ENCODE measurements at places on chromosomes 2 and 18.

- no peak overlapping the region for H3K4me3 ChIP-seq
- H3K4me1 ChIP-seq: no peaks in the 10 kb centered on the region
- no peaks in the 10 kb centered on the region for H3K27me3 ChIP-seq
- H3K27ac ChIP-seq: no peak overlapping the region
- H3K36me3 ChIP-seq: no peaks in the 10 kb centered on the region
These were observed 71.3 kb downstream of the CTIF start for GRCh38 chr18:48609820-48610815.

- no peaks in the 10 kb centered on the region for H3K36me3 ChIP-seq
- no peaks in the 10 kb centered on the region for H3K27me3 ChIP-seq
These were observed 48.7 kb upstream of the OTOF start for GRCh38 chr2:26526589-26526988.

- H3K4me3 ChIP-seq: peak overlapping the region; percentile 91
- peaks cover 16% of the 10 kb centered on the region for H3K27me3 ChIP-seq
- H3K27ac ChIP-seq: peak overlapping the region; percentile 74
These were observed 899 bp downstream of the SLC1A4 start for GRCh38 chr2:64989982-64990614.

- H3K27ac ChIP-seq: peak overlapping the region; percentile 60
- H3K36me3 ChIP-seq: peaks cover 37% of the 10 kb centered on the region
- H3K4me3 ChIP-seq: peak overlapping the region; percentile 19
- no peaks in the 10 kb centered on the region for H3K27me3 ChIP-seq
These were observed 116.5 kb downstream of the NCK2 start for GRCh38 chr2:105861200-105861599.

DNA sequence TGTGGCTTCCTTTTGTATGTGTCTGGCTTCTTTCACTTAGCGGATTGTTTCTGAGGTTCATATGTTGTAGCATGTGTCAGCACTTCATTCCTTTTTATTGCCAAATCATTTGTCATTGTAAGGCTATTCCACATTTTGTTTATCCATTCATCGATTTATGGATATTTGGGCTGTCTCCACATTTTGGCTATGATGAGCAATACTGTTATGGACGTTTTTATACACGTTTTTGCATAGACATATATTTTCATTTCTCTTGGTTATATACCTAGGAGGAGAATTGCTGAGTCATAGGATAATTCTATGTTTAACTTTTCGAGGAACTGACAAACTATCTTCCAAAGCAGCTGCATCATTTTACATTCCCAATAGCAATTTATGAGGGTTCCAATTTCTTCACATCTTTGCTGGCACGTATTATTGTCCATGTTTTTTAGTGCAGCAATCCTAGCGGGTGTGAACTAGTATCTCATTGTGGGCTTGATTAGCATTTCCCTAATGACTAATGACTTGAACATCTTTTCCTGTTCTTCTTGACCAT lies 48.1 kb upstream of the TBC1D8 start:
- no peak for DNase-seq
- peaks cover 3% of the 10 kb centered on the region for H3K27me3 ChIP-seq
- no peak overlapping the region for H3K4me3 ChIP-seq
- no peak overlapping the region for H3K27ac ChIP-seq
- H3K36me3 ChIP-seq: no peaks in the 10 kb centered on the region
- no peaks in the 10 kb centered on the region for H3K4me1 ChIP-seq

DNA sequence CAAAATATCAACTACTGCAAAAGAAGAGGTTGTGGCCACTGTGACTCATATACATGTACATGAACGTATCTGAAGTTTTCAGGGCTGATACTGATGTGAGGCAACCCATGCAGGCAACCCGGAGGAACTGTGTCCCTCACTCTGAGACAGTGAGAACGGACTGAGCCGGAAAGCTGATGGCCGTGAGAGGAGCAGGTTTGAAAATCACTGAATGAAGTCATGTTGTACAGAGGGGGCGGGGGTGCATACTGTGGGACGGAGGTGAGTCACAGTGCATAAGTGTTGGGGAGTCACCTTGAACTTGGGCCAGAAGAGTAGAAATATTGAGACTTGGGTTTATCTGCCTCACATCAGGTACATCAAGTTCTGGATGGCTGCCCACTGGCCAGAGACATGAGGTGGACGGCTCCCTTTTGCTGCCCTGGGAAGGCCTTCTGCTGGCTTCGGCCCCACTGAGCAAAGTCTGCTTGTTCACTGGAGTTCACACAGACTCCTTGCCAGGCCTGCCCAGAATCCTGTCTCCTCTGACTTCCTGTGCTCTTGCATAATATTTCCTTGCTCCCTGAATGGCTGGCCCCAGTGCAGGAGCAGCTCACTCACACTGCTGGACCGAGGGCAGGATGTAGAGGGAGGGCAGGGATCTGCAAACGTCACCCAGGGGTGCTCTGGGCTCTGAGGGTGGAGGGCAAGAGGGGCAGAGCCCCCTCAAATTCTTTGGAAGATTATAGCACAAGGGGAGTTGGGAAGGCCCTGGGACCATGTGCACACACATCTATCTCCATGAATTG lies 18.1 kb downstream of the EPAS1 start:
- no peak for DNase-seq
- no peak overlapping the region for H3K27ac ChIP-seq
- H3K4me3 ChIP-seq: no peak overlapping the region
- H3K27me3 ChIP-seq: peaks cover 34% of the 10 kb centered on the region

GRCh38 chr2:140814141-140814540 lies 1316.7 kb downstream of the LRP1B start:
- H3K27me3 ChIP-seq: no peaks in the 10 kb centered on the region
- DNase-seq: no peak
- H3K4me3 ChIP-seq: no peak overlapping the region
- H3K27ac ChIP-seq: no peak overlapping the region

DNA sequence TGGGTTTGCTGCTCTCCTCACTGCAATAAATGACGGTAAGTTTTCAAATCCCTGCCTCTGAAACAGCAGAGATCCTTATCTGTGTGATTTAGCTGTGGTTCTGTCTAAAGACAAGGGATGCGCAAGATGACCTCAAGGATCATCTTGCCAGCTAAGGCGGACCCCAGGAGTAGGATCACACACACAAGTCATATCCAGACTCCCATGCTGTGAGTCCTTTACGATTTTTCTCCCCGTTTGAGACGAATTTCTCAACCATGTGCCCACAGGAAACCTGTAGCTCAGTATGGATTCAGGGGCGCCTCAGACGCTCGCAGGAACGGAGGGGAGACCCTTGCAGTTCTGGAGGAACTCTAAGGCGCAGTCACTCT lies 11.1 kb upstream of the DCTN1 start:
- H3K4me3 ChIP-seq: peak overlapping the region; percentile 93
- H3K27ac ChIP-seq: peak overlapping the region; percentile 83
- H3K36me3 ChIP-seq: no peaks in the 10 kb centered on the region

DNA sequence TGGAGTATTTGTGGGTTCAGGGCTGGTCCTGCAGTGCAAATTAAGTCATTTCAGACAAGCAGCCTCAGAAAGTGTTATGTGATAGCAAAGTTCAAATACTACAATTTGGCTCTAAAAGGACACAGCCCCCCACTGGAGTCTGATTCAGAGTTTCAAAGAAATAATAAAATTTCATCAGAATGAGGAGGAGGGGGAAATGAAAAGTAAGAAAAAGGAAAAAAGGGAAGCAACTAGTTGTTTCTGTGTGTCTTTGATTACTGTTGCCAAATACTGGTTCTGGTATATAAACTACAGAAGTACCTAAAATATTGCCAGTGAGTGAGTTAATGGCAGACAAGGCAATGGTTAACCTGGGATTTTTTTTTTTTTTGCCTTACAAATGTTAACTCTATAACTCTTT lies 773.9 kb downstream of the BCL11A start:
- H3K36me3 ChIP-seq: no peaks in the 10 kb centered on the region
- H3K4me1 ChIP-seq: no peaks in the 10 kb centered on the region
- H3K27ac ChIP-seq: no peak overlapping the region
- H3K4me3 ChIP-seq: no peak overlapping the region
- H3K27me3 ChIP-seq: no peaks in the 10 kb centered on the region

DNA sequence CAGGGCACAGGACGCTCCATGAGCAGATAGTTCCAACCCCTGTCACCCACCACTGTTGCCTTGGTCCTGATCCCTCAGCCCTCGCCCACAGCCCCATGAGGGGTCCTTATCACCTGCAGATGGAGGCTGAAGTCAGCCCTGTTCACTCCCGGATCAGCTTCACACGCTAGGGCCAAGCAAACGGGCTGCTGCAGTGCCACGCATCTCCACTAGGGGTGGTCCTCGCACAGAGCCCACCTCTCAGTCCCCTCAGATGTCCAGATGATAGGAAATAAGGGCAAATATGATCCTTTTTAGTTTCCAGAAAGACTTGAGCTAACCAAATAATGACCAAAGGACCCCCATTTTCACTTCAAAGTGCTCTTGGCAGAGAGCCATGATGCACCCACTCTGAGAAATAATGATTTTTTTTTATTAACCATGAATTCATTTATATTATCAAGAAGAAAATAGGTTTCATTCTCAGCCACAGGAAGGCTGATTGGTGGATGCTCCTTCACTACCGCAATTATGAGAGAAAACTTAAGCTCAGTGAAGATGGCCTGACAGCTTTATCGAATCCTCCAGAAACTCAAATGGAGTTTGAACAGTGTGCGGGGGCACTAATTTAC lies 71.9 kb upstream of the KLHL29 start:
- DNase-seq: peak; percentile 62
- no peak overlapping the region for H3K4me3 ChIP-seq
- no peaks in the 10 kb centered on the region for H3K4me1 ChIP-seq
- H3K27ac ChIP-seq: no peak overlapping the region
- H3K36me3 ChIP-seq: no peaks in the 10 kb centered on the region

DNA sequence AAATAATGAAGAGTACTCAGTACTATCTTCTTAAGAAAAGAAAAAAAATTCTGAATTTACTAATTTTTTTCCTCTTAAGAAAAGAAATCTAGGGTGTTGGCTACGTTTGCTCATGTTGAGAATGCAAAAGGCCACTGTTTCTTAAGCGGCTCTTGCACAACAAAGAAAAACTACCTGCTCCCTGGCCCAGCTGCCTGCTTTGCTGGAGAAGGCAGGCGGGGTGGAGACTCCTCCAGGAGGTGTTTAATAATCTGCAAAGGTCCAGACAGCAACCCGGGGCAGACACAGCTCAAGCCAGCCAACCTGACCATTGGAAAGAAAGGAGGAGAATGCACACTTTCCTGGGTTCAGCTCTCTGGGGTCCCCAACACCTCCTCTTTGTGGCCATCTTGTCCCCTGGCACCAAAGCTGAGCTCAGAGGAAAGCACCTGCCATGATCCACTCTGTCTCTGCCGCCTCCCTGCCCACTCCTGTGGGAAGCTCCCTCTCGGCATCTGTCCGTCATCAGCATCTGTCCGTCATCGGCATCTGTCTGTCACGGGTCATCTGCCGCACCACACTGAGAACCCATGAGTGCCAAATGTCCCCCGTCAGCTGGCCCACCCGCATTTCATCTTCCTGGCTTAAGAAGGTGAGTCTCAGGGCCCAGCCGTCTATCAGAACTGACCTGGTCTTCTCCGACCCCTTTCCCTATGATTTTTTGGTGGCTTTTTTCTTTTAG lies 11.9 kb downstream of the ZNF516 start:
- peaks cover 24% of the 10 kb centered on the region for H3K27me3 ChIP-seq
- no peaks in the 10 kb centered on the region for H3K36me3 ChIP-seq
- no peak overlapping the region for H3K27ac ChIP-seq
- H3K4me3 ChIP-seq: no peak overlapping the region
- H3K4me1 ChIP-seq: no peaks in the 10 kb centered on the region
- DNase-seq: no peak

- DNase-seq: no peak
- no peak overlapping the region for H3K27ac ChIP-seq
- no peak overlapping the region for H3K4me3 ChIP-seq
- H3K27me3 ChIP-seq: no peaks in the 10 kb centered on the region
- H3K36me3 ChIP-seq: no peaks in the 10 kb centered on the region
- no peaks in the 10 kb centered on the region for H3K4me1 ChIP-seq
These were observed 366.3 kb downstream of the NYAP2 start for GRCh38 chr2:225765820-225766219.

GRCh38 chr18:44637210-44638033 lies 43.3 kb upstream of the SETBP1 start:
- no peak overlapping the region for H3K27ac ChIP-seq
- H3K36me3 ChIP-seq: no peaks in the 10 kb centered on the region
- peaks cover 10% of the 10 kb centered on the region for H3K27me3 ChIP-seq
- peak; percentile 58 for DNase-seq

DNA sequence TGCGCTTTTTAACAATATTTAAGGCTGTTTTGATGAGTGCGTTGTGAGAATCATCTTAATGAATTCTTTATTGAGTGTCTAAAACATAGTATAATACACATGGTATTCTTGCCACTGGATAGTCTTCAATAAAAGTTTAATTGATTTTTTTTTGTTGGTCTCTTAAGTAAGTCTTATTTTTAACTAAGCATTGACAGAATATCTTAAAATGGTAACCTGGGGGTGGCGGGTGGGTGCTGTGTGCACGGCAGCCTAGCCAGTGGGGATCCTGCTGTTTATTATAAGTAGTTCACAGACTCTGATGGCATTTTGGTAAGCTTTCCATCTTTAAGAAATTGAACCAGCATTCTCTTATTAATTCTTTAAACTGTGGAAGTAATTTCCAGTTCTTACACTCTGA lies 6.0 kb downstream of the SOX11 start:
- H3K27ac ChIP-seq: no peak overlapping the region
- no peak for DNase-seq
- peaks cover 4% of the 10 kb centered on the region for H3K36me3 ChIP-seq
- H3K4me1 ChIP-seq: peaks cover 2% of the 10 kb centered on the region

- H3K27ac ChIP-seq: no peak overlapping the region
- H3K36me3 ChIP-seq: no peaks in the 10 kb centered on the region
- no peak for DNase-seq
These were observed 110.2 kb downstream of the PRKCE start for GRCh38 chr2:45761635-45762034.

- no peak overlapping the region for H3K27ac ChIP-seq
- DNase-seq: no peak
- H3K4me3 ChIP-seq: no peak overlapping the region
- H3K27me3 ChIP-seq: no peaks in the 10 kb centered on the region
These were observed 107.3 kb downstream of the MYO1B start for GRCh38 chr2:191352536-191352935.

- peaks cover 4% of the 10 kb centered on the region for H3K36me3 ChIP-seq
- no peak overlapping the region for H3K27ac ChIP-seq
- peak; percentile 6 for DNase-seq
- peaks cover 32% of the 10 kb centered on the region for H3K4me1 ChIP-seq
These were observed 164.6 kb upstream of the TRIB2 start for GRCh38 chr2:12552092-12552491.

GRCh38 chr2:100301881-100302584 lies 20.3 kb downstream of the LONRF2 start:
- H3K27me3 ChIP-seq: peaks cover 30% of the 10 kb centered on the region
- no peak overlapping the region for H3K4me3 ChIP-seq
- H3K27ac ChIP-seq: no peak overlapping the region
- H3K36me3 ChIP-seq: no peaks in the 10 kb centered on the region
- no peak for DNase-seq
- no peaks in the 10 kb centered on the region for H3K4me1 ChIP-seq

GRCh38 chr2:154402213-154402612 lies 296.3 kb upstream of the KCNJ3 start:
- DNase-seq: no peak
- no peak overlapping the region for H3K4me3 ChIP-seq
- H3K27me3 ChIP-seq: no peaks in the 10 kb centered on the region
- H3K27ac ChIP-seq: no peak overlapping the region
